SK-N-SH treated with all-trans-retinoic acid at 6 μM for 48 hours (cell line): ENCODE measurements at places on chromosomes 1 and 21.

DNA sequence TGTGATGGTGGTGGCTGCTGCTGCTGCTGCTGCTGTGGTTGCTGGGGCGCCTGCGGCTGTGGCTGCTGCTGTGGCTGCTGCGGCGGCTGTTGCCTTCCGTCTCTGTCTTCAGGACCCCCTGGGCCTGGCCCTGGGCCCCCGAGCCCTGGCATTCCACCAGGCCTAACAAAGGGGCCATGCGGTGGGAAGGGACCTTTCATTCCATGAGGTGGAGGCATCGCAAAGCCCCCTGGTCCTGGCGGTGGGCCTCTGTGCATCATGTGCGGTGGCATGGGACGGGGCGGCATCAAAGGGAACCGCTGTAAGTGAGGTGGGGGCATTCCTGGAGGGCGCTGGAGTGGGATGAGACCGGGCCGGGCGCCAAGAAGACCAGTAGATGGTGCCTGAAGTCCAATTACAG is 12.4 kb downstream of the SOD1 start:
- no peak for ATAC-seq

- ATAC-seq: peak; percentile 58
Measured at GRCh38 chr1:203796236-203796605, 798 bp downstream of the ZBED6 start.

DNA sequence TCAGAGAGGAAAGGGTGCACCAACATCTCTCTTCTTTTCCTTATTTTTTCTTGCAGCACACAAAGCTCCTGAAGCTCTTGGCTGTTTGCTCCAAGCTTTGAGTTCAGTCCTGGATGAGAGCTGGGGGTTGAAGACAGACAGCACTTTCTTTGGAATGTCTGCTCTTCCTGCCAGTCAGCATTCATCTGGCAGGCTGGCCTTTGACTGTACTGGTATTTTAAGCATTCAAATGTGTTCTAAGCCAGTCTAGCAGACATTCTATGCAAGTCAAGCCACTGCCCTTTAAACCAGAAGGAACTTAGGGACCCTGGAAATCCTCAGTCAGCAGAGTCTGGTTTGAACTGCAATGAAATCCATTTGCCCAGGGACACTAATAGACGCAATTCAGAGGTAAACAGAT is 45.0 kb downstream of the XCL1 start:
- peak; percentile 88 for ATAC-seq

DNA sequence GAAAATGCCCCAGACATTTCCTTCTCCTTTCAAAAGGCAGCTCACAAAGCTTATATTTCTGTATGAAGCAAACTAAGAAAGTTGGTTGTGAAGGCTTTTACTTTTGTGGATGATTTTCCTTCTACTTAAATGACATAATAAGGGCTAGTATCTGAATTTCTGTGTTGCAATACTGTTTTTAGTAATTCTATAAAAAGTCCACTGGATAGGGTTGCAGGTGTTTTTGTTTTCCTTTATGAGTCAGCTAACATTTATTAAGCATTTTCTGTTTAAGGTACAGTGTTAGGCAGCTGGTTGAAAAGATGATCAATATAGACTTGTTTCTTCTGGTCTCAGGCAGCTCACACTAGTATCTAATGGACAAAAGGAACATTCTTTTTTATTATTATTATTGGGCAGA is 722.2 kb downstream of the RWDD3 start:
- no peak for ATAC-seq

DNA sequence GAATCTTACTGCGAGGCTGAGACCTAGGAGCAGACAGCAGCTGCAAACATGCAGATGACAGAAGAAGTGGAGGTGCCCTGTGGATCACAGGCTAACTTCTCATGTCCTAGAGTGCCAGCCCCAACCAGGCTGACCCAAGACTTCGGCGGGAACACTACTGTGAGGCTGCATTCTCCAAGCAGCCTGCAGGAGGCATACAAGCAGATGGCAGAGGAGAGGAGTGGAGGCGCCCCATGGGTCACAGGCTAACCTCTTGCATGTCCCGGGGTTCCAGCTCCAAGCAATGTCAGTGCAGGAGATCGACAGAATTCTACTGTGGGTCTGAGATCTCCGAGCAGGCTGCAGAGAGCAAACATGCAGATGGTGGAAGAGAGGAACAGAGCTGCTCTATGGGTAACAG is 98.1 kb upstream of the ZNF678 start:
- ATAC-seq: peak; percentile 68

DNA sequence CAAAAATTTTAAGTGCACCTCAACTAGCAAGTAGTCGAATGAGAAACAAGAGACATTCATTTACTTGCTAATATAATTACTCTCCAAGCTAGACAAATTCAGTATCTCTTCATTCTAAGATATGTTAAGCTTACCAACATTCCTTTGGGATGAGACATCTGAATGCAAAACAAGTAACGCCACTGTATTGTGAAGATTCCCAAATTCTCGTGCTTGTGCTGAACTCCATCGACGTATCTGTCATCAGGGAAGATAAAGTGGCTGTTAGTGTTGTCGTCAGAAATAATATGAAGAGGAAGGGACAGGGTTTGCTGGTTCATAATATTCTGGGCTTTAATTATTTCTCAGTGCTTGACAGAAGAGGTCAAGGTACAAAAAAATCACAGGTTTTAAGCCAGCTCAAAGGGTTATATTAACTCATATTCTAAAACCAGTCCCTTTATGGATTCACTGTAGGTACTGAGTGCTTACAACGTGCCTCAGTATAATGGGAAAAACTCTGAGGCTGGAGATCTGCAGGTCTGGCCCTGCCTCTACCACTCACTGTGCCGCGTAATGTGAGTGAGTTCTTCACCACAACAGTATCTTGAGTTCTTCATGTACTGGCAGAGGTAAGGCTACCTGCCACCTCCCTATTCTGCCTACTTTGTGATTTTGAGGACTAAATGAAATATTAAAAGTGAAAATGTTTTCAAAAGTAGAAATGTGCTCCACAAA is 42.0 kb downstream of the PCSK9 start:
- ATAC-seq: peak; percentile 92

GRCh38 chr1:184242507-184242943 is 144.3 kb upstream of the C1orf21 start:
- ATAC-seq: peak; percentile 83

DNA sequence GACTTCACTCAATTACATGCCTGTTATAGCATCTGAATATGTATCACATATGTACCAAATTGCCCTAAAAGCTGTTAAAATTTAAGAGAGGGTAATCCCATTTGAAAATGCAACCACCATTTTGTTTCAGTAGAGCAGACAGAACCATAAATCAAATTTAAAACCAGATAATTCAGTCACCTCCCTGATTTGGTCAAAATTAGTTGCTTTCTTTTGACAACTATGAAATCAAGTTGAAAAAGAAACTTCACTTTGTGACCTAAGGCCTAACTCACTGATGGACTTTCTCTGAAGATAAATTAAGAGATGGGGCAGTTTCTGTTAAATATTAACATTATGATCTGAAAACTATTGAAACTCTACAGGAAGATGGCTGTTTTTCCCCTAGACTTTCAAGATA is 6.7 kb downstream of the GORAB start:
- ATAC-seq: no peak

GRCh38 chr1:55012661-55013060 is 13.9 kb downstream of the BSND start:
- ATAC-seq: no peak

- ATAC-seq: no peak
Measured at GRCh38 chr1:154348429-154349076, 23.2 kb downstream of the ATP8B2 start.

DNA sequence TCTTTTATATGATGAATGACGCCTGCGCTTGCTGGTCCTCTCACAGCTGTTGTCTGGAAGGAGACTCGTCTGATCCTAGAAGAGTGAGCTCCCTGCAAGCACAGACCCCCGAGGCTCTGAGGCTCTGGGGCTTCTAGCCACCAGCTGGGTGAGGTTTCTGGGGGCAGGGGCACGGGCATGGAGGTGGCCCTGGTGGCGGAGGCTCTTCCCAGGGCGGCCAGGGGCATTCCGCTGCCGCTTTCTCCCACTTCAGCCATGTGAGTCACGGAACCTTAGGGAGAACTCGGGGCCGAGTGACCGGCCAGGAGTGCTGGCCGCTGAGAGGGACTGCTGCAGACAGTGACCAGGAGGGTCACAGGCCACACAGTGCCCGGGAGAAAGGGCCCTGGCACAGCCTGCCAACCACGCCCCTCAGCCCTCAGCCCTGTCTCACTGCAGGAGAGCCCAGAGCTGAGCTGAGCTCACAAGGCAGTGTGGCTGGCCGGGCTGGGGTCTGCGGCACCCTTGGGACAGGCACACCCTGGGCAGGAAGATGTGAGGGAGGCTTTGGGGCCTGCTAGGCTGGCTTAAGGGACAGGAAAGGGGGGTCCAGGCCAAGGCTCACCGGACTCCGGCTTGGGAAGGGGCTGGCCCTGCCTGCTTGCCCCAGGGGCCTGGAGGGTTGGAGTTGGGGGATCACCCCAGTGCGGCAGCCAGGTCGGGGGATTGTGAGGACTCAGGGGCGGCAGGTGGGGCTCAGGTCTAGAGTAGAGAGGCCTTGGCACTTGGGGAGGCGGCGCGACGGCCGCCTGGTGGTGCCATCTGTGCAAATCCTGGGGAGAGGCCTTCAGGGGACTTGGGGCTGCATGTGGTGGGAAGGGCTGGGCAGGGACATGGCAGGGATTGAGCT is 35.7 kb downstream of the MORN1 start:
- ATAC-seq: no peak

DNA sequence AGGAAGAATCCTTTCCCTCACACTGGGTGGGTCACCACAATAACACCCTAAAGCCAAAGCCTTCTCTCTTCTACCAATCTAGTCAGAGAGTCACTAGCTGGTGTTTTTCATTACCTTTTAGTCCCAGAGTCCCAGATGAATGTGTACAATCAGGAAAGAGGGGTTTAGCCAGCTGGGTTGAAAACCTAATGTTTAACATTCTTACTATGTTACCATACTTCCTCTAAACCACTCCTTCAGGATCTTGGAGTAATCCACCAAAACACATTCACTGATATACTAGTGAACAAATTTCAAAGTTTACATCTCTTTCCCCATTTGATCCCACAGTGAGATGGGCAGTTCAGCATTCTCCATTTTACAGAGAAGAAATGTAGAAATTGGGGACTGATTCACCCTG is 9.7 kb downstream of the LPAR3 start:
- no peak for ATAC-seq

- ATAC-seq: no peak
Measured at GRCh38 chr1:150003801-150004200, 6.7 kb downstream of the OTUD7B start.
